ENCODE measurements at places on chromosomes 2 and 18. TPM values are rescaled to one million over a fixed set of nuclear protein-coding genes. Genes with fewer than 3 reads are reported as not detected.

The TMEM247 gene
- not detected for total RNA-seq

The TCF23 gene
- not detected for total RNA-seq

The AGBL5 gene
- 28.9 TPM for total RNA-seq

The RGPD8 gene
- total RNA-seq, result 18.2 TPM

The CD8B2 gene
- not detected for total RNA-seq

The REEP1 gene
- total RNA-seq, result not detected

The LYG2 gene
- not detected for total RNA-seq

The ELAC1 gene
- 10.1 TPM for total RNA-seq

The ADD2 gene
- total RNA-seq, result 0.32 TPM

The ALPP gene
- not detected for total RNA-seq

The SNRNP27 gene
- total RNA-seq, result 22.8 TPM

The CCDC85A gene
- 2.9 TPM for total RNA-seq

The GPR35 gene
- total RNA-seq, result 0.32 TPM

The CDH19 gene
- total RNA-seq, result not detected
